ENCODE measurements at places on chromosomes 16 and 17. TPM values are rescaled to one million over a fixed set of nuclear protein-coding genes. Genes with fewer than 3 reads are reported as not detected.

The KCNH6 gene
- 1.4 TPM for polyA plus RNA-seq

- H3K36me3 ChIP-seq, result no peaks in the 10 kb centered on the region
- no peaks in the 10 kb centered on the region for H3K27me3 ChIP-seq
- H3K4me1 ChIP-seq, result no peaks in the 10 kb centered on the region
- H3K27ac ChIP-seq, result no peak overlapping the region
- H3K4me3 ChIP-seq, result no peak overlapping the region
These were observed 29.3 kb downstream of the PRSS54 start for GRCh38 chr16:58265480-58266052.

The CD300E gene
- polyA plus RNA-seq, result 0.24 TPM

The CES5A gene
- polyA plus RNA-seq, result not detected

DNA sequence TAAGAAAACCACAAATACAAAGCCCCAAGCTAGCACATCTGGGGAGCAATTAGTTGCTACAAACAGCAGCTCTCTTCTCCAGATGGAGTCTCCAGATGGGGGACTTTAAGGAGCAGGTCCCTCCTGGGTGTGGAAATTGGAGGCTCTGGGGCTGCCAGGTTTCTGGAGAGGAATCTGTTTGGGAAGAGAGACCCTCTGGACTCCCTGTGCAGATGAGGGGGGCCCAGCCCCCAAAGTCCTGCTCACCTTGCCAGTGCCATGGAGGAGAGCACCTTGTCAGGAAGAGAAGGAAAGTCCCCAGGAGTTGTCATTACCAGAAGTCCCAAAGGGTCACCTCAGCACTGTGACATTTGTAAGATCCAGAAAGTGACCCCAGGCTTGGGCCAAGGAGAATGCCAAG lies 14.8 kb downstream of the TEKT5 start:
- H3K4me3 ChIP-seq, result no peak overlapping the region
- no peaks in the 10 kb centered on the region for H3K27me3 ChIP-seq
- no peaks in the 10 kb centered on the region for H3K4me1 ChIP-seq
- no peak overlapping the region for H3K27ac ChIP-seq
- no peaks in the 10 kb centered on the region for H3K36me3 ChIP-seq

GRCh38 chr17:45577571-45578279 lies 87.2 kb upstream of the PLEKHM1 start:
- DNase-seq, result no peak
- H3K36me3 ChIP-seq, result no peaks in the 10 kb centered on the region
- H3K27ac ChIP-seq, result no peak overlapping the region
- peaks cover 23% of the 10 kb centered on the region for H3K4me1 ChIP-seq

DNA sequence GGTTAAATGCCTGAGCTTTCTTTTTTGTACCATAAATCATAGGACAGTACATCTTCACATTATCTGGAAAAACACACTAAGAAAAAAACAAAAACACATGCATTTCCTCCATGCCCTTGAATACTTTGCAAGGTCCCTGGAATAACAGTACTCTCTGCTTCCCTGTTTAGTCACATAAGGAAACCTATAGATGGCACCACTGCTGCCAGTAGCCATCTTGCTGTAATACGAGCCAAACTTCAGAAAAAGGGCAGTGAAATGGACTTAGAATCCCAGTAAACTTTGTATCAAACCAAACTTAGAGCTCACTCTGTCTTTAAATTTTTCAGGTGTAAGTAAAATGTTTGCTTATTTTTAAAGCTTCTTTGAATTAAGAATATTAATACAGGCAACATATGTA lies 435.5 kb downstream of the KCNJ2 start:
- no peak overlapping the region for H3K27ac ChIP-seq
- no peaks in the 10 kb centered on the region for H3K27me3 ChIP-seq
- no peak for DNase-seq
- no peaks in the 10 kb centered on the region for H3K4me1 ChIP-seq
- no peak overlapping the region for H3K4me3 ChIP-seq

GRCh38 chr17:1758807-1759206 lies 3.1 kb upstream of the SERPINF1 start:
- H3K36me3 ChIP-seq, result no peaks in the 10 kb centered on the region
- H3K4me3 ChIP-seq, result no peak overlapping the region
- no peak for DNase-seq
- H3K27ac ChIP-seq, result peak overlapping the region; percentile 53
- no peaks in the 10 kb centered on the region for H3K27me3 ChIP-seq

DNA sequence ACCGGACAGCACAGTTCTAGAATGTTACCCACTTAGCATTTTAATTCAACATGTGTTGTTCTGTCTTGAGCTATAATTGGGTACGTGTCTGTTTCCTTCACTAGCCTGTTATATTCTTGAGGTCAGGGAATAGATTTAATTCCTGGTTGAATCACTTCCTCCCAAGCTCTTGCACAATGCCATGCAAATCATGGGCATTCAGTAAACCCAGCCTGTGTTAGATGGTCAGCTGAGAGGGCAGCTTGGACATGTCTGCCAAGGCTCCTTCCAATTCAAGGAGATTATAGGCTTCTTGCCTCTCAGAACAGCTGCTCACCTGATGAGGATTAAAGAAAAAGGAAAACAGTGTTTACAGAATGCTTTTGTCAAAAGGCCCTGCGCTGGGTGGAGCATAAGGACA lies 12.6 kb downstream of the C1QTNF1 start:
- peaks cover 32% of the 10 kb centered on the region for H3K4me1 ChIP-seq
- H3K27ac ChIP-seq, result no peak overlapping the region
- no peak for DNase-seq
- peaks cover 7% of the 10 kb centered on the region for H3K27me3 ChIP-seq
- H3K4me3 ChIP-seq, result no peak overlapping the region

GRCh38 chr17:79761894-79762589 lies 15.9 kb upstream of the CBX2 start:
- H3K27ac ChIP-seq, result no peak overlapping the region
- no peak overlapping the region for H3K4me3 ChIP-seq
- no peaks in the 10 kb centered on the region for H3K4me1 ChIP-seq
- no peak for DNase-seq
- no peaks in the 10 kb centered on the region for H3K36me3 ChIP-seq
- no peaks in the 10 kb centered on the region for H3K27me3 ChIP-seq

The NPTX1 gene
- polyA plus RNA-seq, result 9.1 TPM

The C16orf89 gene
- polyA plus RNA-seq, result 130 TPM

- no peak for DNase-seq
- H3K4me3 ChIP-seq, result no peak overlapping the region
- H3K27me3 ChIP-seq, result no peaks in the 10 kb centered on the region
- no peak overlapping the region for H3K27ac ChIP-seq
- H3K36me3 ChIP-seq, result no peaks in the 10 kb centered on the region
These were observed 35.5 kb upstream of the TMEM92 start for GRCh38 chr17:50238601-50239280.

GRCh38 chr17:8141045-8141444 lies 11.2 kb downstream of the PER1 start:
- H3K4me1 ChIP-seq, result peaks cover 6% of the 10 kb centered on the region
- no peak overlapping the region for H3K27ac ChIP-seq
- H3K4me3 ChIP-seq, result no peak overlapping the region
- H3K27me3 ChIP-seq, result no peaks in the 10 kb centered on the region
- H3K36me3 ChIP-seq, result peaks cover 10% of the 10 kb centered on the region
- DNase-seq, result no peak

The TLCD2 gene
- 11.3 TPM for polyA plus RNA-seq

GRCh38 chr17:7111784-7112509 lies 2.7 kb downstream of the ASGR2 start:
- H3K27me3 ChIP-seq, result no peaks in the 10 kb centered on the region
- no peaks in the 10 kb centered on the region for H3K4me1 ChIP-seq
- no peak overlapping the region for H3K27ac ChIP-seq
- H3K36me3 ChIP-seq, result no peaks in the 10 kb centered on the region
- H3K4me3 ChIP-seq, result no peak overlapping the region
- DNase-seq, result no peak

The NPIPB9 gene
- 3.7 TPM for polyA plus RNA-seq

The KRTAP4-5 gene
- not detected for polyA plus RNA-seq

DNA sequence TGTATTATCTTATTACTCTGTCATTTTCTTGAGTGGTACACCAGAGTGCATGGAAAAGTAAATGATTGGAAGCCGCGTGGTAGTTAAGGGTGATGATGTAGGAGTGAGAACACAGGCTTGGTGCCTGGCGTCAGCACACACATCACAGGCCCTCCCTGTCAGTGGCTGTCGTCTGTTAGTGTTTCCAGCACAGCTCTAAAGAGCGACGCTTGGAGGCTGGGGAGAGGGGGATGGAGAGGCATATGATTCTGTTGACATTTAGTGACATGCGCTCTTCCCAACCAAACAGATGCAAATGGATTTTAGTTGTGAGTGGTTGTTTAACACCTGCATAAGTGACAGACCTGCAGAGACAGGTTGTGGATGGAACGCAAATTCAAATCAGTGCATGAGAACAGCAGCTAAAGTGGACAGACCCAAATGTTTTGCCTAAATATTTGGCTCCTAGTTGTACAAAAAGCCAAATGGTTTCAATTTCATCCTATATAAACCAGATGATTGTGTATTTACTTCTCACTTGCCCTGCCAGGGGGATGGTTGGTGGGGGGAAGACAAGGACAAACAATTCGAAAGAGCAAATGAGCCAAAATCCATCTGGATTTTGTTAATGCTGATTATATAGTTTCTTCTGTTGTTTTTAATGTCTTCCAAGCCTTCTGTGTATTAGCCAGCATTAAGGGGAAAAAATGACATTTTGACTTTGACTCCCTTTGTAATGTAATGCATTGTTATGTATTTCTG lies 222.3 kb downstream of the WWOX start:
- H3K4me3 ChIP-seq, result no peak overlapping the region
- no peaks in the 10 kb centered on the region for H3K4me1 ChIP-seq
- DNase-seq, result no peak
- H3K27ac ChIP-seq, result no peak overlapping the region

The LLGL2 gene
- 51.2 TPM for polyA plus RNA-seq

DNA sequence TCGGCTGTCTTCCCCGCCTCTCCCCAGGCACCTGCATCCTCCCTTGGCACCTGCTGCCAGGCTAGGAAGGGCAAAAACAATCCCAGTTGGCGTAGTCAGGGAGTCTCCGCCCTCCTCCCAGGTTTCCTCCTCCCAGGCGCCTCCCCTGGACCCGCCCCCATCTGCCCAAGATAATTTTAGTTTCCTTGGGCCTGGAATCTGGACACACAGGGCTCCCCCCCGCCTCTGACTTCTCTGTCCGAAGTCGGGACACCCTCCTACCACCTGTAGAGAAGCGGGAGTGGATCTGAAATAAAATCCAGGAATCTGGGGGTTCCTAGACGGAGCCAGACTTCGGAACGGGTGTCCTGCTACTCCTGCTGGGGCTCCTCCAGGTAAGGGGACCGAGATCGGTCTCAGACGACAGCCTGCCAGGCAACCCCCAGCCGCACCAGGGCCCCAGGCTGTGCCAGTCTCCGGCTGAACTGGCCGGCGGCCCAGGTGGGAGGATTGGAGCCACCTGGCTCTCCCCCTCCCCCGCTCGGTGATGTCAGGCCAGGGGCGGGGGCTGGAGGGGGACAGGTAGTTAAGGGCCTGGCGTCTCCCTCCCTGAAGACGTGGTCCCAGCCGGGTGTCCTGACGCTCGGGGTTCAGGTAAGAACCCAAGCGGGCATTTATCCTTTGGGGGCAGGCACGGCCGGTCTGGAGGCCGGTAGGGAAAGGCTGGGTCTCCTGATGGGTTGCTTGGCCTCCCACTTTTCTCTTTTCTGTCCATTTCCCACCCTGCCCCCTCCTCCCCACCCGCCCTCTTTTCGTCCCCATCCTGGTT lies at the start of gene GRB7:
TSS of gene GRB7 (plus strand) at position 179 of the 808 bp plus-strand sequence. CDS start 4,364 bp downstream, outside the sequence.
- peaks cover 81% of the 10 kb centered on the region for H3K27me3 ChIP-seq
- no peaks in the 10 kb centered on the region for H3K36me3 ChIP-seq
- peak; percentile 74 for DNase-seq
- peak within 1 kb of the TSS; percentile 57 for H3K27ac ChIP-seq
- H3K4me3 ChIP-seq, result peak within 1 kb of the TSS; percentile 46

DNA sequence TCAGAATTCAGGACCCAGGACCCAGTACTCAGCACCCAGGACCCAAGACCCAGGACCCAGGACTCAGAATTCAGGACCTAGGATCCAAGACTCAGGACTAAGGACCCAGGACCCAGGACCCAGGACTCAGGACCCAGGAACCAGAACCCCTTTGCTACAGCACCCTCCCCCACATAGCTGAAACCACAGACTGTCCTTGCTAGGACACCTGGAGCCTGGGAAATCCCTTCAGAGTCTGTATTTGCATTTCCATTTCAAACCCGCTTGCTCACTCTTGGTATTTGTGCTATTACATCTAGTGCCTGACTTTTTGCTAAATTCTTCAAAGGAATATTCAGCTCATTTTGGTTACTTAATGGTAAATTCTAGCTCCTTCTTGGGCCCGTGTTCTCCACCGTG lies 275.8 kb upstream of the MAF start:
- no peak overlapping the region for H3K27ac ChIP-seq
- H3K27me3 ChIP-seq, result no peaks in the 10 kb centered on the region
- no peaks in the 10 kb centered on the region for H3K4me1 ChIP-seq
- DNase-seq, result no peak

The HOXB1 gene
- polyA plus RNA-seq, result 0.10 TPM

DNA sequence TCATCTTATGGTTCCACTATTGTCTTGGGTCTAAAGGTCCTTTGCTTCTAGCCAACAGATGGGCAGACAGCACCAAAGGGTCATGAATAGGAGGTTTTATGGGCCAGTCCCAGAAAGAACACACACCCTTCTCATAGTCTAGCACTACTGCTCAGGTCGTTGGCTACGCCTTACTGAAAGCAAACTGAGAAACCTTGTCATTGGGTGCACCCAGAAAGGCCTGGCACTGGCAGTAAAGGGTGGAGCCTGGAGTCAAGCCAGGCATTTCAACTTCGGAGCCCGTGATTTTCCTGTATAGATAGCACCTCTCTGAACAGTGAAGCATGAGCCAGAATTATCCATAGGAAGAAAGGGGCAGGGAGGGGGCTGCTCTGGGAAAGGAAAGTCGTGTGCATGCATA lies 74.9 kb downstream of the VAT1L start:
- H3K27me3 ChIP-seq, result peaks cover 3% of the 10 kb centered on the region
- H3K36me3 ChIP-seq, result no peaks in the 10 kb centered on the region
- no peak overlapping the region for H3K27ac ChIP-seq
- no peak overlapping the region for H3K4me3 ChIP-seq
- H3K4me1 ChIP-seq, result no peaks in the 10 kb centered on the region

The NOG gene
- polyA plus RNA-seq, result 1.5 TPM

The NUPR1 gene
- 40.1 TPM for polyA plus RNA-seq

- peaks cover 16% of the 10 kb centered on the region for H3K27me3 ChIP-seq
- no peak for DNase-seq
- H3K36me3 ChIP-seq, result no peaks in the 10 kb centered on the region
These were observed 13.8 kb downstream of the RBFOX3 start for GRCh38 chr17:79597040-79597439.

Data from left lung (tissue), 14 donors.